AG10803 (cell line): ENCODE measurements at places on chromosomes 2 and 18.

DNA sequence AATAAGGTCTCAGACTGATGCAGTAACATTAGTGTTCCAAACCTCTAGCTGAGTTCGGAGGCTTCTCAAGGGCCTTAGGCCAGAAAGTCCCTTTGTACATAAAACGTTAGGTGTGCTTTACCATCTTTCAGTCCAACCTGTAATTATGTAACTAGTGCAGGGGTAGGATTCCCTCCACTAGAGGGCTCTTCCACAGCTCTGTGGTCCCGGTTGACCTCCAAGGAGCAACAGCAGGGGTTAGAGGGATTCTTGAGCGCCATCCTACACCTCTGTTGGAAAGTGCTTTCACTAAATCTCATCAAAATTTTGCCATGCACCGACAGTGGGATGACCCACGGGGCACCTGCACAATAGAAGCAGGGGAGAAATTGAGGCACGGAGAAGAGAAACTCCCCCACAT lies 155.8 kb upstream of the LRP1B start:
- DNase-seq, result no peak

- peak; percentile 33 for DNase-seq
Observed at GRCh38 chr2:232633413-232634205, at the start of gene EFHD1. Gene EFHD1, plus strand, starts transcription at chr2:232633604. Its CDS starts 101 bp downstream, at chr2:232633705.

DNA sequence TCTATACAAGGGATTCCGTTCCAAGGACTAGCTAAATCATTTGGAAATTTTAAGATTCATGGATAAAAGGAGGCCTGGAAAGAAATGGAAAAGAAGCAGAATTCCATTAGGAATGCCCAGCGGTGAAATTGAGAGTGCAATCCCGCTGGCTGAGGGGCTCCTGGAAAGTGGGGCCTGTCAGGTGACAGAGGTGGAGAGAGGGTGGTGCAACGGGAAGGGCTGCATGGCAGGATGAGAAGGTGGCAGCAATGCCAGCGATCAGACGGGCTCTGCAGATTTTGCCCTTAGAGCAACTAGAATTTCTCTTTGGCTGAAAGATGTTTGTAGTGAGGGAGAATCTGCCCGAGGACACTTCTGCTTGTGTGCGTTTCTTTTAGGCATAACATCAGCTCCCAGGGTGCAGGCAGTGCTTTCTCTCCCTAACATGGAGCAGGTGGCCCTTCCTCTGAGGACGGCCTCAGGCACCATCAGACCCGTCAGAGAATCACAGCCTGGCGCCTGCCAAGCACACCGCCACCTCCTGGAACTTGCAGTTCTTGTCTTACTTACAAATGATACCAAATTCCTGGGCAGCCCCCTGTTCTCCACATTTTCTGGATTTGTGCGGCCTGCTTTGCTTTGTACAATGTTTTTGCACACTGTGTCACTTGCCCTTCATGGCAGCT lies 261.6 kb downstream of the NDUFA10 start:
- no peak for DNase-seq

DNA sequence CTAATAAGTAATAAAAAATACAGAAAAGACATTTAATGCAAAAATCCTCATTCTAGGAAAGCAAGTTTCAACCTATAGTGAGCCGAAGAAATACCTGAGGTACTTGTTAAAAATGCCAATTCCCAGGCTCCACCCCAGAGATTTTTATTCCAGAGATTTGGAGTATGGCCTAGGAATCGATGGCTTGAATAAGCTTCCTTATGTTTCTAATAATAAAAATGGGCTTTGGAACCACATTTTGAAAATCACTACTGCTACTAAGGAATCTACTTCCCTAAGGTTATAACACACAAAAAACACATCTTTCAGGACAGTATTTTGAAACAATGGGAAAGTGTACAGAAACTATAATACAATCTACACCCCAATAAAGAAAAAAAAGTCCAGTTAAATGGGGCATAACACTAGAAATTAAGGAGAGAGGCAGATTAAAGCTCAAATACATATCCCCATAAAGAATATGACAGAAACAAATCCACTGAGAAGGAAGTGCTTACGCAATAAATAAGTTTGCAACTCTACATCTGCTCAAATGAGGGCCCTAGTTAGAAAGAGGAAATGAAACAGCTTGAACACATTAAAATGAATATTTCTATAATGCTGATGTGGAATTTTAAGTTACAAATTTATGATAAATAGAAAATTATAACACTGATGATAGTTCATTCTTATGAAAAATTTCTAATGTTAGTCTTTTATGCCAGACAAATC lies 103.7 kb downstream of the EPB41L3 start:
- peak; percentile 29 for DNase-seq

GRCh38 chr2:236718207-236718992 lies 148.8 kb downstream of the ACKR3 start:
- DNase-seq, result peak; percentile 9

GRCh38 chr2:161123531-161124030 lies 36.6 kb upstream of the TANK start:
- no peak for DNase-seq

GRCh38 chr2:122166820-122167219 lies 411.4 kb downstream of the TSN start:
- no peak for DNase-seq

DNA sequence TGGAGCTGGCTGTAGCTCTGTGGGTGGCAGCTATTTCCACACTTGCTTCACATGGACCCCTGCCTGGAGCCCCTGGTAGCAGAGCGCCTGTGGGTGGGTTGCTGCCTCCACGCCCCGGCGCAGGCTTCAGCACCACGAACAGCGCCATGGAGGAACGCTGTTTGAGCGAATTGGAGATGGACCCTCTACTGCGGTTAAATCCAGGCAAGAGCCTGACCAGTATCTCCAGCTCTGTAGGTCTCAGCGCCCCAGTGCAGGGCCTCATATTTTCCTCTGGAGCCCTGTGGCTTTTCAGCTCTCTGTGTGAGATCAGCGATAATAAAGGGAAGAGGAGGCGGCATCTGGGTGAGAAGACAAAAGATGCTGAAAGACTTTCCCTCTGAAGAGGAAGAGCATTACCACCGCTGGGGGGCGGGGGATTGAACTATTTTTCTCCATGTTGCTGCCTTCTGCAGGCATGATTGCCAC lies 12.0 kb downstream of the ONECUT2 start:
- no peak for DNase-seq

DNA sequence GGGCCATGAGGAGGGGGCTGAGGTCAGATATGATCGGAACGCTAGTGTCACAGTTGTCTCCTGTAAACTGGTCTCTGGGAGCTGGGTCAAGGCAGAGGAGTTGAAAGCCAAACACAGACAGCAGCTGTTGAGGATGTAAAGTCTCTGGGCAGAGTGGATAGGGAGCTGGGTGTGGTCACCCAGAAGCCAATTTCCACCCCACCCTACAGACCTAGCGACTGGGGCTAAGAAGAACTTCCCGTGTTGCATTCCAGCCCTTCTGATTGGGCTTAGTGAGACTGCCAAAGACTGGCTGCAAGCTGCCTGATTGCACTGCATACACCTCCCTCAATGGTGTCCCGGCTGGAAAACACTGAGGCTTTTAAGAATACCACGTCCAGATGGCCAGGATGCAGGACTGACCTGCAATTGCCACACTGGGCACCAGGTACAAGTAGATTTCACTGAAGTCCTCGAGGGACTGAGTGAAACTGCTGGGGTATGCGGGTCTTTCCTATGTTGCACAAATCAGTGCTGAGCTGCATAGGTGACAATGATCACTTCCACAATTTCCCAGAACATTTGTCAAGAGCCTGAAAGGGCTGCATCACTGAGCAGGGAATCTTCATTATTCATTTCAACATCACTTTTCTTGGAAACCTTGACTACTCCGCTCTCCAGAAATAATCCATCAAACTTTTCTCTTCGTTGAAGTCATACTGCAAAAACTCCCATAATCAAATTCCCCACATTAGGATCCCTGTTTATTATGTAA lies 43.1 kb upstream of the EML4 start:
- peak; percentile 74 for DNase-seq

- no peak for DNase-seq
Observed at GRCh38 chr2:240915526-240916341, 9.6 kb downstream of the CROCC2 start.

DNA sequence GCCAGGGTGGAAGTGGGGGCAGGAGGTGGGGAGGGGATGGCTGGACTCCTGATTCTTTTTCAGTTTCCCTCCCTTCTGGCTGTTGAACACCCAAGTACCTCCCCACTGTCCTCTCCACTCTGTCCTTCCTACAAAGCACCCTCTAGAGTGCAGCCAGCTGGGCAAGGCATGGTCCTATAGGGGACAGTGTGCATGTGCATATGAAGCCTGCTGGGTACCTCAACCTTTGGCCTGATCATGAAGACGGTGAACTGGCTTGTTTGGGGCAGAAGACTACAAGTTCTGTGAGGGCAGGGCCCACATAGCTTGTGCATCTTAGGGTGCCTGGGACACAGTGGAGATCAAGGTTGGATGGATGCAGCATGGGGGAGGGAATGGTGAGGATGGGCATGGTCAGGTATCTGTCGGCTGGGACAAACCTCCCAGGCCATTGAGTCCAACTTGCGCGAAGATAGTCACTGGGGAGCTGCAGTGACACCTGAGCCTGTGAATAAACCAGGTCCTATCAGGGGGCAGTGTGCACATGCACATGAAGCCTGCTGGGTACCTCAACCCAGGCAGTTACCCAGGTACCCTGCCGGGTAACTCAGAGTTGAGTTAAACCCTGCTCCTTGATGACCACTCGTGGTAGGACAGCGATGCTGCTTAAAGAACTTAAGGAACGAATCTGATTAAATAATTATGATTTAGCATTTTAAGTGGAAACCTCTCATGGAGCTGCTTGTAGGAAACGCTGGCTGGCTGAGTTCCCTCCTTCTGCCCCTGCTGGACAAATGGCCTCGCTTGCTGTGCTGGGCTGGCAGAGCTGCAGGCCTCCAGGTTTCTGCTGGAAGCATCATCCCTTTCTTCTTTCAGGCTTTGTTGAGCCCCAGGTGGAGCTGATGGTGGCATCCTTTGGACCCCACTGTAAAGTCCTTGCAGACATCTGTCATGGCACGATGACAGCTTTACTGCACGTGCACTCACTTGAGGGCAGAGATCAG lies 84.0 kb downstream of the POLR1A start:
- no peak for DNase-seq

DNA sequence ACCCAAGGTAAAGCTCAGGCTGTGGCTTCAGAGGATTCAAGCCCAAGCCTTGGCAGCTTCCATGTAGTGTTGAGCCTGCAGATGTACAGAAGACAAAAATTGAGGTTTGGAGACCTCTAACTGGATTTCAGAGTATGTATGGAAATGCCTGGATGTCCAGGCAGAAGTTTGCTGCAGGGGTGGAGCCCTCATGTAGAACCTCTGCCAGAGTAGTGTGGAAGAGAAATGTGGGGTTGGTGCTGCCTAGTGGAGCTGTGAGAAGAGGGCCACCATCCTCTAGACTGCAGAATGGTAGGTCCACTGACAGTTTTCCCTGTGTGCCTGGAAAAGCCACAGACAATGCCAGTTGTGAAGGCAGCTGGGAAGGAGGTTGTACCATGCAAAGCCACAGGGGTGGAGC lies 239.9 kb downstream of the SPAG16 start:
- DNase-seq, result no peak

DNA sequence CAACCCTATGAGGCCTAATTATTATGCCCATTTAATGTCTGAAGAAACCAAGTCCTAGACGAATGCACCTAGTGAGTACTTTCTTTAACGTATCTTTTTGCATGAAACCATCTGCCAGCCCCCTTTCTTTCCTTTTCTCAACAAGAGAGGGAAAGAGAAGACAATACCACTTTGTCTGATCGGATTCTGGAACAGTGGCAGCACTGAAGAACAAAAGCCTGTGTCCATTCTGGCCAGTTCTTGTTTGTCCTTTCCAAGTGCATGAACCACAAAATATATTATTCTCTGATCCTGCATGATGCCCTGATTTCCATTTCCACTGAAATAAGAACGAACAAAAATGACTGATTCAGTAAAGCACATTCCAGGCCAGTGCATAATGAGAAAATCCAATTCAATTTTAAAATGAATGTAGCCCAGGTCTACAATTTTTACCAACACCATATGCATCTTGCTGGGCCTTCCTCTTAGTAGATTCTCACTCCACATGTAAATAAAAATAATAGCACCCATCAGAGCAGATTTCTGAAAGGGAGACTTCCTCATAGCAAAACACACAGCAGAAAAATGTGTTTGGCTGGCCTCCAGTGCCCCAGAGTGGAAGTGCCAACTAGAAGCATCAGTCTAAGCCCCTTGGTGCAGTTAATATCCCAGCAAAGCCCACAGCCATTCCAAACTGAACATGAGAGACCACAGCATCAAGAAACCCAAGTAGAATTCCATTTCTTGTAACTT lies 422.6 kb upstream of the ID2 start:
- no peak for DNase-seq

DNA sequence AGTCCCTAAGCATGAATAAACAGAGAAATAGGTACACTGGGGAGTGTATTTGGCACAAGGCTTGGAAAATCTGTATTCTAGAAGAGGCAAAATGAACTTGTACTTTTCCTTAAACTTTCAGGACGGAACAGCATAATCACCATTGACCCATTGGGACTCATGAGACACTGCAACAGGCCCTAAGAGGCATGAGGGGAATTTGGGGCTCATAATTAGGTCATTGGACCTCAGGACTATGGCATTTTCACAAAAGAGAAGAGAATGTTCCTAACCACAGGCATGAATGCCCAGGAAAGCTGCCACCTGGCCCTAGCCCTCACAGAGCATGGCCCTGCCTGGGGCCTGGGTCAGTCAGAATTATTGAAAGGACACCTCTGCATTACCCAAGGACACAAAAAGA lies 67.9 kb upstream of the PIK3C3 start:
- peak; percentile 18 for DNase-seq

DNA sequence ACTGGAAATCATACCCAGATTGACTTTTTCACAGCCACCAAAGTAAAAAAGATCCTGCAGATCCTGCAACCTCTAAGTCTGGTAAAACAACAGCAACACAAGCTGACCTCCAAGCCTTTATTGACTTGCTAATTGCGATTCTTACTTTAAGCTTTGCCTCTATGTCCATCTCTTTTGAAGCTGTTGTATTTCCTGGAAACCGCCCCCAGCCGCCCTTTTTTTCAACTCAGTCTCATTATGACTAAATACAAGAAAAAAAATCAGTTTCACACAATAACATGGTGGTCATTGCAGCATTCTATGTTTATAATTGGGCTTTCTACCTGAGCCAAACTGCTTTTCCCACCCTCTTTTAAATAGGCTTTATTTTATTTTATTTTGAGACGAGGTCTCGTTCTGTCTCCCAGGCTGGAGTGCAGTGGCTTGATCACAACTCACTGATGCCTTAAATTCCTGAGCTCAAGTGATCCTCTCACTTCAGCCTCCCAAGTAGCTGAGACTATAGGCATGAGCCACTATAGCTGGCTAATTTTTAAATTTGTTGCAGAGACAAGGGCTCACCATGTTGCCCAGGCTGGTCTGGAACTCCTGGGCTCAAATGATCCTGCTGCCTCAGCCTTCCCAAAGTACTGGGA lies 76.2 kb downstream of the MOGAT1 start:
- DNase-seq, result no peak

DNA sequence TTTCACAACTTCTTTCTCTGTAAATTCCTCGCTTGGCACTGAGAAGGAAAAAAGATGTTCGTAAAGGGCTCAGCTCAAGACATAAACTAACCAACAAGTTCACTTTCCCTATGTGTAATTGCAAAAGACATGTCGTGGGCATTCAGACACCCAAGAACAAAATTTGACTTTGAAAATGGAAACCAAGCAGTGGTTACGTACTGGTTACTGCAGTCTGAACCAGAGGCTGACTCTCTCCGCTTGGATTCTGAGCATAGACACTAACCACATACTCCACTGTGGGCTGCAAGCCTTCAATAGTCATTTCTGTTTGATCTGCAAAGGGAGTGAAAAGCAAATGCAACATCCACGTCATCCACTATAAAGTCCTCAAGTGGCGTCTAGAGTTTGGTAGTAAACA lies 53.9 kb downstream of the FN1 start:
- DNase-seq, result no peak

GRCh38 chr2:53632714-53633113 lies 134.9 kb upstream of the CHAC2 start:
- DNase-seq, result peak; percentile 61

GRCh38 chr2:28588292-28588670 lies 92.4 kb downstream of the PLB1 start:
- no peak for DNase-seq
